ENCODE measurements at places on chromosomes 1 and 21.
A peak's percentile ranks its signal among the peaks of the same experiment; 100 is the strongest.

DNA sequence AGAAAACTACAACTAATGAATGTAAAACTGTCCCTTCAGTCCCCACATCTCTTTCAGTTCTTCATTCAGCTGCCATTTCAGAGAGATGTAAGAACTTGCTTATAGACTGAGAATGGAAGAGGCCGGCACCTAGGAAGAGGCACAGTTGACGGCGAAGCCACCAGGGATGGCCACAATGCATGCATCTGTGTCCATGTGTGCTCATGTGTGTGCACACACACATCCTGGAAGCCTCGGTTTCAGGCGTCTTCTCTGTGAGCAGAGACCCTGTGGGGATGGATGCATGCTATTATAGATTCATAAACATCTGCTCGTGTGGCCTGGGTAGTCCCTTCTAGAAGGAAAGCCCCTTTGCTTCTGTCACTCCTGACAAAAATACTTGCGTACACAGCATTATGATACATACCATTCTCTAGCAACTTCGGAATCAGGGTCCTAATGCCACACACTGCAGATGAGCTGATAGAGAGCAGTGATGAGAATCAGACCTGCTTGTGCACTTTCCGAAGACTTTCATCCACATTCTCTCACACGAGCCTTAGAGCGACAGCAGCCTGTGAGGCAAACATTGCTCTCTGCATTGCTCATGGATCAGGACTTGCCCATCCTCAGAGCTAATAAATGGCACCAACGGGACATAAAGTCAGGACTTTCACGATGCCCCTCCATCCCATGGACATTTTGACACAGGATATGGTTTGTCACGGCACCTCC is 12.4 kb upstream of the GPR61 start:
- no peak for DNase-seq

DNA sequence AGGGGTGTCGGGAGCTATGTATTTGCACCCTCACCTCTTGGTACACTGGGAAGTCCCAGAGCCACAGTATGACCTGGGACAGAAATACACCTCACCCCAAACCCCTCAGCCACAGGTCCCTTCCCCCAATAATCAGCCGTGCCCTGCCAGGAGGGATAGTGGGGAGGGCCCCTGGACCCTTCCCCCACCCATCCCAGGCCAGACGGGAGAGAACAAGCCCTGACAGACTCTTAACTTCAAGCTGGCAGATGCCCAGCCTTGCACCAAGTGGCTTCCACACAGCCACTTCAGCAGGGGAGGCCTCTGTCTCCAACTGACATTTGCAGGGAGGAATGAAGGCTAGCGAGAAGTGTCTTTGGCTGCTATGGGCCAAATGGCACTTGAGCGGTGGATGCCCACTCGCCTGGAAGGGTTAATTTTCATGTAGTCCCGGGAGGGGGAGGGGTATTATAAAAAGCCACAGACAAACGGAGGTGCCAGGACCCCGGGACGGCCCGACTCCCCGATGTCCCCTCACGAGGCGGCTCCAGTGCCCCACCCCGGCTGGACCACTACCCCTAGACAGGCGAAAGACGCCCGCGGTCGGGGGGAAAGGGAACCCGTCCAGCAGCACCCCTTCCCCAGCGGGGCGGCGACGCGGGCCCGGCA is 495 bp downstream of the SYNC start:
- peak; percentile 48 for DNase-seq

GRCh38 chr21:36641886-36642285 is 57.0 kb upstream of the SIM2 start:
- no peak for DNase-seq

GRCh38 chr1:53327182-53327913 is 522 bp downstream of the LRP8 start:
- peak; percentile 90 for DNase-seq

GRCh38 chr1:168932539-168932938 is 174.0 kb upstream of the ATP1B1 start:
- DNase-seq: peak; percentile 52

DNA sequence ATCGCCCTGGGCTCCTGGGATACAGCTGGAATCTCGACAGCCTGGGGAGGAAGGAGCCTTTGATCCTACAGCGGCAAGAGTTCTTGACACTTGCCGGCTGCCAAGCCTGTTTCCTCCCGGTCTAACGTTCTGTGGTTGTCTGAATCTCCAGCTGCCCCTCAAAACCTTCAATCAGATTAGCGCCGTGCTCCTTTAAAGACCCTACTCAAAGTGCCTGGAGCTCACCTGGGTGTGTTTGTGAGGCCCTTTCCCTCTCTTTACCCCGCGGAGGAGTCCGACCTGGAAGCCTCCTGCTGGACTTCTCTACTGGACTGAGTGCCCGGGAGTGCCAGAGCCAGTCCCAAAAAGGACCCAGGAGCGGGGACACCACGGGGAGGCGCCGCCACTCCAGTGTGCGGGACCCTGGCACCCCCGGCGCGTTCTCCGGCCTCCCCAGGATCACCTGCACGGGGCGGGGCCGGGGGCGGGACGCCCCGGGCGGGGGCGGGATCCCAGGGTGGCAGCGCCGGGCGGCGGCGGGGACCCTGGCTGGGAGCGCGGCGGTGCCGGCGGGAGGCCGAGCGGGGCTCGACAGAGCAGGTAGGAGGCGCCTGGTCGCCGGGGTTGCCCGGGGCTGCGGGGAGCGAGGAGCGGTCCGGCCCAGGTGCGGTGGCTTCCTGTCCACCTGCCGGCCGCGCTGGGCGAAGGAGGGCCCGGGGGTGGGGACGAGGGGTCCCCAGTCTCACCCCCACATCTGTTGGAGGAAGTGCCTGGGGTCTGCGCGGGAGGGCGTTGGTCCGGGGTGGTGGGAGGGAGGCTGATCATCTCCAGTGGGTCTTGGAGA is at the start of gene NCMAP:
Gene NCMAP (plus strand): TSS at position 497 of the 823 bp plus-strand sequence. CDS start 39,344 bp downstream, outside the sequence.
- DNase-seq: peak; percentile 79

DNA sequence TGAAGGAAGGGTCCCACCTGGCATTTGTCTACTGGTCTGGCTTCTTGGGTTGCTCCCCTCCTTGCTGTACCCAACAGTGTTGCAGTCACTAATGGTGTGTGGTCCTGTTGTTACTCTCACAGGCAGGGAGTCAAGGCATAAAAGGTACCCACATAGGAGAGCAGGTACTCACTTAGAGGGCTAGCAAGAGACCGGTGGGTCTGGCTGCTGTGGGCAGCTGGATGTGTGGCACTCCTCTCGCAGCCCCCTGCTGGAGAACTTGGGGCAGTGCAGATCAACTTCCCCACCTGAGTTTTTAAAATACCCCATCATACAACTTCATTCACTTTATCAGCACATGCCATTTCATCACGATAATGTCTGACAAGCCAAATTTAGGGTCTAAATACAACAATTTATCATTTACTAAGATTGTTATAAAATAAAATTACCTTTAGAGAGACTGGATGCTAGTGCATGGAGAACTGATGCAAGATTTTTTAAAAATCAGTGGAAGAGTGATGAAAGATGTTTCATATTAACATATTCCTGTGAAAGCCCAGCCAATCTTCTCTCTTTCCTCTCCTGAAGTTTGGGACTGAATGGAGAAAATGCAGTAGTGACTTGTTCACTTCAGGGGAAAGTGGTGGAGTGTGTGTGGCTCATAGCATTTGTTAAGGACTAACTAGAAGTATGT is 42.8 kb downstream of the ACP6 start:
- DNase-seq: peak; percentile 89

DNA sequence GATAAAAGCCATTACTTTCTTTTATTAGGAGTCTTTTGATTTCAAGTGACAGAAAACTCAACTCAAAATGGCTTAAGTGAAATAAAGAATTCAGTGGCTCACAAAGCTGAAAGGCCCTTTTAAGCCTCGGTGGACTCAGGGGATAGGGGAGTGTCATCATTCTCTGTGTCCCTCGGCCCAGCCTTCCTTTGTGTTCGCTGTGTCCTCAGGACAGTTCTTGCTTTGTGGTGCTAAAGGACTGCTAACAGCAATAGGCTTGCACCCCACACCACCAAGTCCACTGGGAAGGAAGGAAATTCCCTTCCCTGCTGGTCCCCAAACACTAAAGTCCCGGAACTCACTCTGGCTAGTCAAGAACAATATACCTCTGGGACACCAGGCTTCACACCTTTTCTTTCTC is 129.2 kb downstream of the NTPCR start:
- DNase-seq: no peak

DNA sequence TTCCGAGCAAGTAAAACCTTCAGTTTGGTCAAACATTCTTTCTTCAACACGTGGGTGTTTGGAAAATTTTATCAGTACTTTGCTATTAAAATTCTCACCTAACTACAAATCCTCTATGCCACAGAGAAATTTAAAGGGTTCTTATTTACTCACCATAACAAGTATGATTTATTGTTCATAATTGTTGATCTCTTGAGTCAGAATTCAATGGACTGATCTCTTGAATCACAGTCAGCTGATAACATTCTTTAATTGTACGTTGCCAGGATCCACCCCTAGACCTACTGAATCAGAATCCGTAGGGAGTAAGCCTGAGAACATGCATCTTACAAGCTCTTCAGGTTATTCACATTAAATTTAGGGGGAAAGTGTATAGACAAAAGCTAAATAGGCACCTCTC is 51.2 kb downstream of the DIPK1A start:
- DNase-seq: no peak

DNA sequence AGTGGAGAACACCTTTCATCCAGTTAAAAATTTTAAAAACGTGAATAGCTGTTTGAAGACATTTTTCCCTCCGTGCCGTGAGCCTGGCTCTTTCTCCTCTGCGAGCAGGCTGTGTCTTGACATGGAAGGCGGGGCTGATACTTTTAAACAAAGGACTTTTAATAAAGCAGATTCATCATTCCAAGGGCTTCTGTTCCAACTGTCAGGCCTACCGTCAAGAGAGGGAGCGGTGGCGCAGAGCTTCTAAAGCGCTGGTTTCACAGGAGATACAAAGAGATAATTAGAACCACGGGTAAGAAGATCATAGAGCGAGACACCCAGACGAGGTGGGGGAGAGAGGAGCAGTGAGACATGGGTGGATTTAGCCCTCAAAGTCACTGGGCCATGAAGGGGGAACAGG is 247.4 kb upstream of the C1orf174 start:
- DNase-seq: no peak

GRCh38 chr21:42398436-42399028 is 2.7 kb upstream of the TMPRSS3 start:
- DNase-seq: no peak

DNA sequence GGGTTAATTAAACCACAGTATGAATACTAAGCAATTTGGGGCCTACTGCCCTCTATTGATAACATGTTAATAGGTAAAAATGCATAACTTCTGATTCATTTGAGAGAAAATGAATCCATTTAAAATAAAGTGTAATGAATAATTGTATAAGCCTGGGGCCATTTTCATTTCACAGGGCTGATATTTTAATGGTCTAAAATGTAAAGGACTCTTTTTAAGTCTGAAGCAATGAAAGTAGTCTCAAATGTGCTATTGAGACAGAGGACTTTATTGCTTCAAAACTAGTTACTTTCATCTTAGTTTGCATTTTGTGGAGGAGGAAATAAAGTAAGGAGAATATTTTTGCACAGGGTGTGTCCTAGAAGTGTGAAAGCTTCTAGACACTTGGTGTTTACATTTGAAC is 155.4 kb downstream of the TLR5 start:
- no peak for DNase-seq

DNA sequence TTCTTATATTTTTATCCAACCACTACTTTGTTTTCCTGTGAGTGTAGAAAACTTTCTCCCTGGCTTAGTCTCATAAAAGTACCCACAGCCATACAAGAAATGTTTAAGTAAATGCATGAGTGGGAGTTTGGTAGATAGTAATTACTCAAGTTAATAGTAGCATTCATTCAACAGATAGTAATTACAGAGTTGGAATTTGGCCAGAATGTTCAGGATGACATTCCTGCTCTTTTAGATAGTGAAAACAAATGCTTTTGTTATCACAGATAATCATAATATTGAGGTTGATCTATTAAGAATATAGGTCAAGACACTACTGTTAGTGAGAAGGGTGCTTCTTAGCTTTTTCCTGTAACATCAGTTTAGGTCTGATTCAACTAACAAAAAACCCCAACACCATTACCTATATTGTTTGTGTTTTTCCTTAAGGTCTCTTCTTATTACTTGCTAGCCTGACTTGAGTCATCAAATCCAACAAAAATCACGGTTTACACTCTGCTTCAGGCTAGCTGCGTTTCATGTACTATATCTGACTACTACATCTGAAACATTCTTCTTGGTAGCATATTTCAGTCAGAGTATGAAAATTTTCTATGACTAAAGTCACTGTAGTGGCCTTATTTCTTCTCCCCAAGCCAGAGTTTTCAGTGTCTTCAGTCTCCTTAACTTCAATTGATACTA is 163.7 kb downstream of the HS2ST1 start:
- no peak for DNase-seq

- DNase-seq: peak; percentile 55
Observed at GRCh38 chr21:32653326-32653901, 41.2 kb upstream of the CFAP298 start.

- DNase-seq: peak; percentile 96
Observed at GRCh38 chr1:61337981-61338848, 255.9 kb downstream of the NFIA start.

- no peak for DNase-seq
Observed at GRCh38 chr21:36691555-36692041, 7.3 kb upstream of the SIM2 start.

DNA sequence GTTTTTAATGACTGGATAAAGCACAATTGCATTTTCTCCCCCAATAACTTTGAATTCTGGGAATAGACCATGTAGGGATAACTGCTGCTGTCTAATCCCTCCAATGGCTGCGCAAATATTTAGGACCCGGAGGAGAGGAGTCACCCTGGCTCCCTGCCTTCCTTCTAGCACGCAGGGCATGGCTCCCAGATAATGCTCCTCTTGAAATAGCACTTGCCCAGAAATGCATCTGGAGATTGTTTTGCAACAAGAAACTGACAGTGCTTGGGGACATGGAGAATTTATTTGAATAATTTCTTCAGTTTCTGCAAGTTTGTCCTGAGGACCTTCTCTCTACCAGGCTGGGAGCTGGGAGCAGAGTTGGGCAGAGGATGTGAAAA is 83.5 kb downstream of the MAN1C1 start:
- DNase-seq: no peak

GRCh38 chr1:98210563-98210962 is 289.7 kb upstream of the DPYD start:
- no peak for DNase-seq

GRCh38 chr1:221675880-221676800 is 65.7 kb downstream of the DUSP10 start:
- DNase-seq: no peak

GRCh38 chr1:36199934-36200741 is 24.1 kb upstream of the THRAP3 start:
- DNase-seq: no peak

DNA sequence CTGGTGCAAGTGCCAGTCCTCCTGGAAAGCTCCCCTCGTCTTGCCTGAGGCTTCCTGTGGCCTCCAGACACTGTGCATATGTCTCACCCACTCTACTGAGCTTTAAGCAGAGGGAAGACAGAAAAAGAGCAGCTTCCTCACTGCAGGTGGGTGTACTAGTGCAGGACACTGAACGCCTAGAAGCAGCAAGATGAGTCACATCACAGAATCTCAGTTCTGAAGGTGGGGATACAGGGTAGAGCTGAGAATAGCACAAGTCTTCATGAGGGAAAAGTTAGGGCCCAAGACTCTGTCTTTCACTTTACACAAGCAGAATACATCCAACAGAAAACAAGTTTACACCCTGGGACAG is 37.4 kb downstream of the PCAT6 start:
- DNase-seq: no peak

GRCh38 chr1:105483436-105483835 is 1573.0 kb upstream of the PRMT6 start:
- DNase-seq: no peak

- no peak for DNase-seq
Observed at GRCh38 chr1:204438628-204439027, 27.0 kb upstream of the PPP1R15B start.

- DNase-seq: peak; percentile 58
Observed at GRCh38 chr1:168688644-168689326, 40.2 kb downstream of the DPT start.

Data from DMS53 (cell line).